ENCODE measurements at places on chromosomes 7 and 10.

DNA sequence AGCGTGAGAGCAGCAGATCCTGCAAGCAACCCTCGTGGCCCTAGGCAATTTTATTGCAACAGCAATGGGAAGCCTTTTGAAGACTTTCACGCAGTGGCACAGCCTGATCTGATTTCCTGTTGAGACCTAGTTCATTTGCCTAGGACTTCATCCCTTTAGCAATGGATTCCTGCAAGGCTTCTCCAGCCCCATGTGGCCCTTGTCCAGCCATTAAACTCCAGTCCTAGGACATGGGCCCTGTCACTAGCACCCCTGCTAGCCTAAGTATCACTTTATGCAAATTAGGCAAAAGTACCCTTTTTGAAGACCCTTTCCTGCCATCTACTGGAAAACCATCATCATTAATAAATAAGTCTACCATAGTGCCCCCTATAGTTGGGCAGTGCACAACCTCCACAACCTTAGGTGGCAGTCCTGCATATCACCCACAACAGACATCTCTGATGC is 379.4 kb downstream of the GALNT17 start:
- DNase-seq, result no peak

- no peak for DNase-seq
Measured at GRCh38 chr10:932589-932988, 1.1 kb upstream of the LARP4B start.

GRCh38 chr7:64559206-64559605 is 3.7 kb downstream of the ZNF680 start:
- DNase-seq, result no peak

- peak; percentile 35 for DNase-seq
Measured at GRCh38 chr10:23344241-23344841, at the start of gene C10orf67. TSS of gene C10orf67 (minus strand) at chr10:23344797. CDS start at chr10:23344774, 23 bp downstream.

- DNase-seq, result no peak
Measured at GRCh38 chr7:105210721-105211205, 178.0 kb downstream of the SRPK2 start.

DNA sequence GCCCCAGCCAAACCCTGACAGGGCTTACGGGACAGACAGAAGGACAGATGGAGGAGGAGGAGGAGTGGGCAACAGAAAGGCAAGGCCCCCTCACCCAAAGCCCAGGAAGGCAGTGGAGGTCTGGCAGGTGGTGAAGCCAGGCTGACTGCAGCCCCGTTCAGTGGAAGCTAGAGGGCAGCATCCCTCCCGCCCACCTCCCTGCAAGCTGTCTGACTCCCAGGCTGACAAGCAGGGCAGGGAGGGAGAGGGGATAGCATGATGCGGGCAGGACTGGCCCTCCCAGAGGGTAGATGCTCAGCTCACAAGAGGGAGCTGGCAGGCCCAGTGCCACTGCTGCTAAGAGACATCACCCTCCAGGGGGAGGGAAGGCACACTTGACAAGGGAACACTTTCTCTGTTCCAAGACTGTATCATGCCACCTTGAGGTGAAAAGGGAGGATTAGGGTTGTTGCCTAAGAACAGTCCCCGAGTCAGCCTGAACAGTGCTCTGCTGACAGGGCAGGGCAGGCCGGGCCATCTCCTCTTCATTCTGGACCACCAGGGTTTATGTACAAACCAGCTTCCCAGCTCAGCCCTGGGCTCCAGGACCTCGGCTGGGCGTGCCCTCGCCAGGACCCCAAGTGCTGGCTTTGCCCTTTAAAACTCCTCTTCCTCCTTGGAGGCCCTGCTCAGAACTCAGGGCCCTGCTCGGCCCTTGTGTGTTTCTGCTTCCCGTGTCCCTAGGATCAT is 61.8 kb downstream of the RASGEF1A start:
- DNase-seq, result peak; percentile 49
